Activated CD4-positive, alpha-beta memory T cell treated with anti-CD3 and anti-CD28 coated beads, Interleukin-2, amount 10 ng/mL, durations not matched to agents 7 days and 5 days (primary cell): ENCODE measurements at places on chromosomes 11 and 22.
A peak's percentile ranks its signal among the peaks of the same experiment; 100 is the strongest.

DNA sequence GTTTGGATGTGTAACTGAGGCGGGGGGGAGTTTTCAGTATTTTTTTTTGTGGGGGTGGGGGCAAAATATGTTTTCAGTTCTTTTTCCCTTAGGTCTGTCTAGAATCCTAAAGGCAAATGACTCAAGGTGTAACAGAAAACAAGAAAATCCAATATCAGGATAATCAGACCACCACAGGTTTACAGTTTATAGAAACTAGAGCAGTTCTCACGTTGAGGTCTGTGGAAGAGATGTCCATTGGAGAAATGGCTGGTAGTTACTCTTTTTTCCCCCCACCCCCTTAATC lies 2.3 kb downstream of the MALAT1 start:
- no peaks in the 10 kb centered on the region for H3K36me3 ChIP-seq
- H3K4me1 ChIP-seq, result peaks cover 34% of the 10 kb centered on the region
- H3K27me3 ChIP-seq, result no peaks in the 10 kb centered on the region
- no peak overlapping the region for H3K27ac ChIP-seq
- H3K4me3 ChIP-seq, result no peak overlapping the region
- no peak for DNase-seq

- no peak overlapping the region for H3K27ac ChIP-seq
- no peak overlapping the region for H3K4me3 ChIP-seq
Measured at GRCh38 chr11:83102834-83103233, 31.1 kb upstream of the RAB30 start.

DNA sequence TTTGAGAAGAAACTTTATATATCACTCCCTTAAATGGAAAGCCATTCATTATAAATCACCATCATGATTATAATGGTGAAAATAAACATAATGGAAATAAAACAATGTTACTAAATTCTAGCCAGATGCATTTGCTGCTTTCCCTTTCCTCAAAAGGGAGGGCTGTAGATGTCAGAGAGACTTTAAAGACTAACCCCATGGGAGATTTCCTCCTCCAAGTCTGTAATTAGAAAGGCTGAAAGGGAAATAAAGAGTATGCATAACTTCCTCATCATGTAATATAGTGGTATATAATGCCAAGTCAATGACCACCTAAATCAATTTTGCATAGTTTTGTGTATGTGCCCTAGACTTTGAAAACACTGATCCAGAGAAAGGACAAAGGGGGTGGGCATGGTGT lies 6.4 kb downstream of the CD6 start:
- H3K27me3 ChIP-seq, result no peaks in the 10 kb centered on the region
- no peak for DNase-seq
- H3K4me1 ChIP-seq, result peaks cover 76% of the 10 kb centered on the region

DNA sequence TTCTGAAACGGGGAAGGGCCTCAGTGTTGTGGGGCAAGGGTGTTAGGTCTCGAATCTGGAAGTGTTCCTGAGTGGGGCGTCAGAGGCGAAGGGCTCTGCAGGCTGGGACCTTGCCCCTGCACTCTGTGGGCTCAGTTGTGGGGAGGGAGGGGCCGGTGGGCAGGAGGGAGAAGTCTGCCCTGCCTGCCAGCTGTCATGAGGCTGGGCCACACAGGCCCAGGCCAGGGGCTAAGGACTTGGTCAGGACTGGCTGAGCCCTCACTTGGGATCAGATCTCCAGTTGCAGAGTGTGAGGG lies at the start of gene CRACR2B:
CRACR2B (plus strand) TSS at position 23 of the 296 bp plus-strand sequence. CDS start 689 bp downstream, outside the sequence.
- H3K27me3 ChIP-seq, result peaks cover 38% of the 10 kb centered on the region
- H3K4me3 ChIP-seq, result peak within 1 kb of the TSS; percentile 75
- DNase-seq, result no peak
- H3K36me3 ChIP-seq, result peaks cover 7% of the 10 kb centered on the region
- peak within 1 kb of the TSS; percentile 31 for H3K27ac ChIP-seq

DNA sequence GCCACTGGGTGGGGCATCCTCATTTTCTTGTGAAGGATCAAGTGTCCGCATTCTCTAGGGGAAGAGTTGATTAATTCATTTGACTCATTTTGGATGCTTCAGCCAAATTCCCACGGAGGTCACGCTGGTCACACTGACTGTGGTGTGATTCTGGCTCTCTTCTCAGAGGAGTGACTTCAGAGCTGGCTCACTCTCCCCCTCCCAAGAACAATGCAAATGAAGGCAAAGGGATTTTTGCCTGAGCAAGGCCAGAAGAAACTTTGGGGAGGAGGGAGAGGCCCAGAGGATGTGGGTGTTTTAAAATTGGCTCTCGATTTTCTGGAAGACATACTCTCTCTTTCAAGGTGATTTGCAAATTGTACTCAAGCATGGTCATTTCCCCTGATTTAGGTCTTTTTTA lies 51.1 kb upstream of the LMO2 start:
- no peaks in the 10 kb centered on the region for H3K4me1 ChIP-seq
- DNase-seq, result no peak
- peaks cover 5% of the 10 kb centered on the region for H3K27me3 ChIP-seq
- H3K27ac ChIP-seq, result no peak overlapping the region
- no peak overlapping the region for H3K4me3 ChIP-seq

- no peak overlapping the region for H3K27ac ChIP-seq
- no peaks in the 10 kb centered on the region for H3K4me1 ChIP-seq
- peaks cover 7% of the 10 kb centered on the region for H3K27me3 ChIP-seq
- no peak for DNase-seq
- no peaks in the 10 kb centered on the region for H3K36me3 ChIP-seq
Measured at GRCh38 chr22:25896098-25896497, 154.1 kb downstream of the MYO18B start.

DNA sequence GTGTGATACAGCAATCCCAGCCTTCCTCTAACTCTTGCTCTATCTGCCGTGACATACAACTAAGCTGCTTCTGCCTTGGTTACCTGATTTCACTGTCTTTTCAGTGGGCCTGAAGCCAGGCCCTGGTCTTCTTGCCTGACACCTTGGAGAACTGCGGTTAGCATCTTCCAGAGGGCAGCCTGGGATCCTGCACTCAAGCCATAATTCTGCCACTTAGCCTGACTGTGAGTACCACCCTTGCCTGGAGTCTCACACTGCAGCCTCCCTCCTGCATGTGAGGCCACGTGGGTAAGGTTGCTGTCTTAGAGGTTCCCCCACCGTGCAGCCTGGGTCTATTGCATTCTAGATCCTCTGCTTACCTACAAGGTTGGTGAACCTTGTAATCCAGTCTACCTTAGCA lies 35.8 kb downstream of the USP35 start:
- H3K4me3 ChIP-seq, result no peak overlapping the region
- H3K36me3 ChIP-seq, result peaks cover 58% of the 10 kb centered on the region
- peak; percentile 10 for DNase-seq

DNA sequence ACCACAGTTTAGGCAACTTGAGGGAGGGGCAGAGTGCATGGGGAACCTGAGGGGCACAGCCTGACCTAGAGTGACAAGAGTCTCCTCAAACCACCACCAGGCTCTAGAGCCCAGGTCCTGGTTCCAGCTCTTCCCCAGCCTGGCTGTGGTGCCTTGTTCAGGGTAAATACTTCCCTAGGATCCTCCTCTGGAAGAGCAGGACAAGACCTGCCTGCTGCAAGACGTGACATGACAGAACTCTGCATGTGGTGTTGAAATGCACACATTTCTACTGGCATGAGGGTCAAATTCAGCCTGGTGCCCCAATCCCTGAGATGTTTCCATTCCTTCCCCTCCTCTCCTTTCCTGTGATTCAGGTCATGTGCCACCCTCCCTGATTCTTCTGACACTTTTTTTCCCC lies 3.3 kb downstream of the SEC14L2 start:
- no peak overlapping the region for H3K27ac ChIP-seq
- H3K4me3 ChIP-seq, result no peak overlapping the region
- peaks cover 32% of the 10 kb centered on the region for H3K4me1 ChIP-seq
- no peak for DNase-seq
- peaks cover 4% of the 10 kb centered on the region for H3K27me3 ChIP-seq
- peaks cover 6% of the 10 kb centered on the region for H3K36me3 ChIP-seq

GRCh38 chr11:45161252-45162063 lies 15.0 kb downstream of the PRDM11 start:
- no peaks in the 10 kb centered on the region for H3K4me1 ChIP-seq
- DNase-seq, result no peak
- no peak overlapping the region for H3K4me3 ChIP-seq
- H3K27me3 ChIP-seq, result no peaks in the 10 kb centered on the region
- no peak overlapping the region for H3K27ac ChIP-seq
